ENCODE measurements at places on chromosomes 2 and 18. TPM values are rescaled to one million over a fixed set of nuclear protein-coding genes. Genes with fewer than 3 reads are reported as not detected.

The PARD3B gene
- 39.3 TPM for total RNA-seq

DNA sequence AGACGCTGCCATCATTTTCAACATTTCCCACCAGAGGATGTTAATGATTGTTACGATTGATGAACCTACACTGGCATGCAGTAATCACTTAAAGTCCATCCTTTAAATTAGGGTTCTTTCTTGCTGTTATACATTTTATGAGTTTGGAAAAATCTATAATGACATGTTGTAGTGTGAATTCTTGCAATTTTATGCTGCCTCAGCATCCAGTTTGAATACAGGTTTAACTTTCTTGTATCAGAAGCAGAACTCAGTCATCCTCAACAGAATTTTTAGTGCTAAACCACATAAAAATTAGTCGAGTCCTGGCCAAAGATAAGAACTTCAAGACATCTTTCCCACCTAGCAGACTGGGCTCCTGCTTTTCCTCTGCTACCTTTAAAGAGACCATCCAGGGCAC lies 303.3 kb downstream of the NUP35 start:
- DNase-seq: no peak

- DNase-seq: no peak
These were observed 41.3 kb downstream of the CFAP36 start for GRCh38 chr2:55560855-55561254.

DNA sequence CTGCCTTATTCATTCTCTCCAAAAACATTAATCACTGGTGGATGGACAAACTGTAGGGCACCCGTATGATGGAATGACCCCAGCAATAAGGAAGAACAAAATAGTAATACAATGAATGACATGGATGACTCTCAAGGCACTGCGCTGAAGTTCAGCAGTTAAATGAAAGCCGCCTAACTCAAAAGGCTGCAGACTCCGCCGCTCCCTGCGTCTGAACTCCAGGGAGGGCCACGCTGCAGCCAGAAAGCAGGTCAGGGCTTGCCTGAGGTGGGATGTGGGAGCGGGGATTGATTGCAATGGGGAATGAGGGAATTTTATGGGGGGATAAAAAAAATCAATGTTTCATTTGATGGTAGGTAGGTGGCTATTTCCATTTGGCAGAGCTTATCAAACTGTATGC lies 86.5 kb upstream of the LAPTM4A start:
- no peak for DNase-seq

DNA sequence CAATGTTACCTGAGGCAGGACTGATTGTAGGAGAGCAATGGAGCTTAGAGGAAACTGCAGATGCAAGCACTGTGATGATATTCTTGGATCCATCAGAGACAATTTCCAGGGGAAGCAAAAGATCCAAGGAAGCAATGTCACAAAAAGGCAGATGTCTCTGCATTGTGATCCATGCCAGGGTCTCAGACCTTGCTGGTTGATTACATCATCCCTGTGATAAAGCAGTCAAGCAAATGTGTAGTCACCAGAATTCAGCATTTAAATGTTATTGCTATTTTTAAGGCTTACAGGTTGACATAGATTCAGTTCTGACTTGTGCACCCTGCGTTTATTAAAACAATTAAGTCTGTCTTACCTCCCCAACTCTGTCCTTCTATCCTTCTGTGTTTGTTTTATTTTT lies 56.8 kb upstream of the CCDC85A start:
- no peak for DNase-seq

GRCh38 chr2:147630585-147630984 lies 214.2 kb upstream of the ACVR2A start:
- no peak for DNase-seq

DNA sequence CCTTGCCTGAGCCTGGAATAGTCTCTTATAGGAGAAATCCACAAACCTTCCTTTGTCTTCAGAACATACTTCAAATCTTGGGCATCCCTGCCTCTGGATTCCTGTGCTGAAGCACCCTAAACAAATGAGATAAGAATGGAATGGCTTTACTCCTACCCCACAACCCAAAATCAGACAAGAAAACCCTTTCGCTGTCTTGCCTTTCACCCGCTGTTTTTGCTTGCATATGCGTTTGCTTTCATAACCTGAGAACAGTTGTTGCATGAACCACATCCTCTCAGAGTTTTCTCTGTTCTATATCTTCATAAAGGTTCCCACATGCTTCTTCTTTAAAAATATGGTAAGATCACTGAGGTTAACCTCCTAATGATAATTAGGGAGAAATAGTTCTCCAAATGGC lies 132.1 kb upstream of the MAP3K20 start:
- no peak for DNase-seq

DNA sequence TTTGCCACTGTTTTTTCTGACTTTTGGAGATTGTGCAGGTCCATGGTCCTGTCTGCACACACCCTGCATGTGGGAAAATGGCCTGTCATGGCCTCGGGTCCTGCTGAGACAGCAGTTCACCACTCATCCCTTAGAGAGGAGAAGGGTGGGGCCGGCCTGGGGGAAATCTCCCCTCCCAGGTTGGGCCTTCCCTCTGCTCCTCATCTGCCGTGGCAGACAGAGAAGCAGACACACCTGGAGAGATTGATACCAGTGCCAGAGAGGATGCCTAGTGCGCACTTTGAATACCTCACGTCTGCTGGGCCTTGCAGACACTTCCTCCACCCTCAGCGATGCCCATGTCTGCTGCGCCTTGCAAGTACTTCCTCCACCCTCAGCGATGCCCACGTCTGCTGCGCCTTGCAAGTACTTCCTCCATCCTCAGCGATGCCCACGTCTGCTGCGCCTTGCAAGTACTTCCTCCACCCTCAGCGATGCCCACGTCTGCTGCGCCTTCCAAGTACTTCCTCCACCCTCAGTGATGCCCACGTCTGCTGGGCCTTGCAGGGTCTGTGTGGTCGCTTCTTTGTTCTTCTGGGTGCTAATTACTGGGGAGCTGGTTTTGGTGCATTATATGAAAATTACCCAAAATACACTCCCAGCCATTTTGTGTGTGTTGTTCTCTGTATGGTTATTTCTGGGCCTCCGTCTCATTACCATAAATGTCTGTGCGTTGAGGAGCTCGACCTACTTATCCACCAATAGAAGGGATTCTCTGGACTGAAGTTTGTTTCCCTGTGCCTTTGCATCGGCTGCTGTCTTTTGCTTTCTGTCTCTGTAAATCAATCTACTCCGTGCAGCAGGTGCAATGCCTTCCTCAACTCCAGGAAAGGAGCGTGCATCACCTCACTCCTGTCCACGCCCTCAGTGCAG lies 186.9 kb upstream of the PXDN start:
- DNase-seq: no peak

- DNase-seq: no peak
These were observed 16.3 kb downstream of the POLR2D start for GRCh38 chr2:127841466-127842178.

- no peak for DNase-seq
These were observed 304.7 kb upstream of the TMEFF2 start for GRCh38 chr2:192499476-192499875.

DNA sequence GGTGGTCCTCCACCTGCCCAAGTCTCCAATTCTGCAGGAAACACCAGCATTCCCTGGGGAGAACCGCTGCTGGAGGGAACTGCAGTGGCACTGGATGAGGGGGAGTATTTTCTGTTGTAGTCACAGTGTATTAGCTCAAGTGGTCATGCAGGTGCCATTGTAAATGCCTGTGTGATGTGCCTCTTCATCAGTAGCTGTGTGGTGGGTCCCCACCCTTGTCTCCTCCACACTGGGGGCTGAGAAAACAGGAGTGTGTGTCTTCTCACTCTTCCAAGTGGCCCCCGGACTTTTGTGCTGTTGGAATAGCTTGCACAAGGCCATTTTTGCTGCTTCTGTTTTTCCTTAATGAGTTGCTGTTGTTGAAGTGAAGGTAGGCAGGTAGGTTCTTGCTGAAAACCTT lies 8.7 kb downstream of the NCK2 start:
- DNase-seq: no peak

The NYAP2 gene
- total RNA-seq: not detected

The KIDINS220 gene
- 66.1 TPM for total RNA-seq

Data from omental fat pad (tissue), 4 donors.